ENCODE measurements at places on chromosomes 16 and 17.

GRCh38 chr17:6683730-6684459, 29.3 kb downstream of the SLC13A5 start:
- DNase-seq: no peak

DNA sequence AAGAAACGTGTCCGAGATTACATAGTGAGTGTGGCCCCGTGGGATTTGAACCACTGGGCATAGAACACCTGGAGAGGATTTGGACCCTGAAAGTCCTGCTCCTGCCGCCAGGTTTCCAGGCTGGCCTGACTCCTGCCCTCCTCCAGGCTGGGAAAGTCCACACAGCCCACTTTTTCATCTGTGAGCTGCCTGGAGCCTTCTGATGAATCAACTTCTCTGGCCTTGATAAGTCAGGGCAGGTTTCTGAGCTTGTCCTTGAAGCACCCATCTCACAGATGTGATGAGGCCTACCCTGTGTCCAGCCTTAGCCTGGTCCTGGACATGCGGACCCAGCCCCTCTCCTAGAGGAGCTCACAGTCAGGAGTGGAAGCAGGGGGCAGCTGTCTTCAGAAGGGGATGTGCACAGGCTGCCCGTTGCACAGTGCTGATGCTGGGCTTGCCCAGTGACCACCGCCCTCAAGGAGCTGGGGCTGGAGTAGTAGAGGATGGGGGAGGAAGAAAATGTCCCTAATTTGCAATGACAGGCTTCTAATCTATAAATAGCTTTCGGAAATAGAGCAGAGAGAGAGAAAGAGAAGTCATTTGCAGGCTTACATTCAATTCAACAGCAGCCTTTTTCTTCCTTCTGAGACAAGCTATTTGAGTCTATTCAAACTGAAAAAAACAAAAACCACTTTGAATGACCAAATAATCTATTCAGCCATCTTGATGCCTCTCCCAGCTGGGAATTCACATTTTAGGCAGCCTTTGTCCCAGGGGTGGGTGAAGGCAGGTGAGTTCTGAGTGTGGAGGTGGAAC, 73.5 kb upstream of the DNAJA2 start:
- DNase-seq: no peak

GRCh38 chr17:72705905-72706395, 386.5 kb downstream of the SLC39A11 start:
- DNase-seq: no peak

DNA sequence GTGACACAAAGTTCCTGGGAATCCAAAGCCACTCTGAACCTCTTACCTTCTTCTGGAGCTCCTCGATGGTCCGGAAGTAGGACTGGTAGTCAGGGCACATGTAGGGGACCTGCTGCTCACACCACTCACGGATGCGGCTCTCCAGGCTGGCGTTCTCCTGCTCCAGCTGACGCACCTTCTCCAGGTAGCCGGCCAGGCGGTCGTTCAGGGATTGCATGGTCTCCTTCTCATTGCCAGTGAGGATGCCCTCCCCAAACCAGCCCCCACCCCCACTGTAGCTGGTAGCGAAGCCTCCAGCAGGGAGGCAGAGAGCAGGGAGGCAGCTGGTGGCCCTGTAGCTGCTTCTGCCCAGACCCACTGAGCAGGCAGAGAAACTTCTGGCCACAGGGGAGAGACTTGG, 370 bp downstream of the KRT35 start:
- DNase-seq: no peak

DNA sequence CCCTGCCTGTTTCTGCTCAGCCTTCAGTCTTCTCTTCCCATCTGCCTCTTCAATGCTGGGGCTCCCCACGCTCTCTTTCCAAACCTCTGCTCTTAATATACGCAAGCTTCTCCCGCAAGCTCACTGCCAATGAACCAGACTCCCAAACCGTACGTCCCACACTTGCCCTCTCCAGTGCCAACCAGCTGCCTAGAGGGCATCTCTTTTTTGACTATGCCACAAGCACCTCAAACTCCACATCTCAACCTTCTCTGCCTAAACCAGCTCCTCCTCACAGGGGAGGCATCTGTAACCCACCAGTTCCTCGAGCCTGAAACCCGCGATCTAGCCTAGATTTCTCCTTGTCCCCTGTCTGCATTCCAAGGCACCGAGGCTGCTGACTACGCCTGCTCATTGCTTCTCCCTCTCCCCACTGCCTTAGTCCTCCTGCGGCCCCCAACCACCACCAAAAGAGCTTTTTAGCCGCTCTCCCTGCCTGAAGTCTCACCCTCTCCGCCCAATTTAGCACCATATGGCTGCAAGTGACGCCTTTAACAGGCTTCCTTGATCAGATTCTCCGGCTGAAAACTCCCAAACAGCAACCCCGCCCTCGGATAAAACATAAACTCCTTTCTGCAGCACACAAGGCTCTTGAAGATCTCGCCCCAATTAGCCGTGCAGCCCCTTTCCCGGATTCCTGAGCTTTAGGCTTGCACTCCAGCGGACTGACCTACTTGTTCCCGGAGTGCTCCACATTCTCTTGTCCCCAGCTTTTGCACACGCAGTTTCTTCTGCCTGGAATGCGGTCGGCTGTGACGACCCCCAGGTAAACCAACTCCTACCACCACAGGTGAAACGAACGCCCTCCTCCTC, 1.5 kb downstream of the GGA2 start:
- DNase-seq: no peak

DNA sequence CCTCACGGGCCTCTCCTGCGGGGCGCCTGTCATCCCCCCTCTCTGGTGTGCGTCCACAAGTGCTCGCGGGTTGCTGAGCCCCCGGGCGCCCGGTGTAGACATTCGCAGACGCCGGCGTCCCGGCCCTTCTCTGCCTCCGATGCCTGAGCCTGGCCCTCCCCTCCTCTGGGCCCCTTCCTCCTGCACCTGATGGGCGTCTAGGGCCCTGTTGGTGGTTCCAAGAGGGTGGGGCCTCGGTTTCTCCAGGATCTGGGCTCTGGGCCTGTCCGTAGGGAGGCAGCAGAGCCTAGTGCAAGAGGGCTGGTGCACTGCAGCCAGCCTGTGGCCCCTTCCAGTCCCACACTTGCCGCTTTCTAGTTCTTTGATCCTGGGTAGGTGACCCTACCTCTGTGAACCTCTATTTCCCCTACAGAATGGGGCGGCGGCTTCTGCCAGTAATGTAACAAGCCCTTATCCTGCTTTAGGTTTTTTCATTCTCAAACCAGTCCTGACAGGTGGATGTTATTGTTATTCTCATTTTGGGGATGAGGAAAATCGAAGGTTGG, 623 bp downstream of the E4F1 start:
- DNase-seq: no peak

GRCh38 chr17:66747578-66748275, 87.2 kb upstream of the CACNG5 start:
- DNase-seq: no peak

DNA sequence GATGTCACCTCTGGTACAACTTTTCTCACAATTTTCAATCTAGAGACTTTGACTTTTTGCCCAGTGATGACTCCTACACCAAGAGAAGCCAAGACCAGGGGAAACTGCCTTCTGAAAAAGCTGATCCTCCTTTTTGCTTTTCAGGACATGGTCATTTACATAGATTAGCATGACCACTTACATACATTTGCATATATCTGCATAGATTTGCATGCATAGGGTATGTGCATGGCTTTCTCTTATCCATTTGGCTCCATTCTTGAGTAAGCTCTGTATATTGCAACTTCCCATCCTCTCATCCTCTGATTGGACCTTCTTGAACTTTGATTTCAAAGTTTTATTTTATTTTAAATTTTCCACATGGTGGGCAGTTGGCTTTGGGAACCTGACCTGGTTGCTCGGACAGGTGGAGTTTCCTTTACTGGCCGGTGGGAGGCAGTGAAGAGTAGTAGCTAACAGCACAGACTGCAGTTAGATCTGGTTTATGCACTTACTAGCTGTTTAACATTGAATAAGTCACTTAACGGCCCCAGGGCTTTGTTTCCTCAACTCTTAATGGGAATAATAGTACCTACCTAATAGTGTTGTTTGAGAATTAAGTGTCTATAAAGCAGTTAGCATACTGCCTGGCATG, 92.9 kb downstream of the GPR139 start:
- no peak for DNase-seq

- no peak for DNase-seq
Observed at GRCh38 chr16:56909527-56909979, 22.4 kb upstream of the HERPUD1 start.

- DNase-seq: no peak
Observed at GRCh38 chr17:82779541-82779940, 27.7 kb downstream of the TBCD start.

- DNase-seq: peak; percentile 31
Observed at GRCh38 chr17:8120520-8121406, 2.4 kb upstream of the ALOXE3 start.

- no peak for DNase-seq
Observed at GRCh38 chr17:67518876-67519275, 141.8 kb downstream of the PITPNC1 start.

DNA sequence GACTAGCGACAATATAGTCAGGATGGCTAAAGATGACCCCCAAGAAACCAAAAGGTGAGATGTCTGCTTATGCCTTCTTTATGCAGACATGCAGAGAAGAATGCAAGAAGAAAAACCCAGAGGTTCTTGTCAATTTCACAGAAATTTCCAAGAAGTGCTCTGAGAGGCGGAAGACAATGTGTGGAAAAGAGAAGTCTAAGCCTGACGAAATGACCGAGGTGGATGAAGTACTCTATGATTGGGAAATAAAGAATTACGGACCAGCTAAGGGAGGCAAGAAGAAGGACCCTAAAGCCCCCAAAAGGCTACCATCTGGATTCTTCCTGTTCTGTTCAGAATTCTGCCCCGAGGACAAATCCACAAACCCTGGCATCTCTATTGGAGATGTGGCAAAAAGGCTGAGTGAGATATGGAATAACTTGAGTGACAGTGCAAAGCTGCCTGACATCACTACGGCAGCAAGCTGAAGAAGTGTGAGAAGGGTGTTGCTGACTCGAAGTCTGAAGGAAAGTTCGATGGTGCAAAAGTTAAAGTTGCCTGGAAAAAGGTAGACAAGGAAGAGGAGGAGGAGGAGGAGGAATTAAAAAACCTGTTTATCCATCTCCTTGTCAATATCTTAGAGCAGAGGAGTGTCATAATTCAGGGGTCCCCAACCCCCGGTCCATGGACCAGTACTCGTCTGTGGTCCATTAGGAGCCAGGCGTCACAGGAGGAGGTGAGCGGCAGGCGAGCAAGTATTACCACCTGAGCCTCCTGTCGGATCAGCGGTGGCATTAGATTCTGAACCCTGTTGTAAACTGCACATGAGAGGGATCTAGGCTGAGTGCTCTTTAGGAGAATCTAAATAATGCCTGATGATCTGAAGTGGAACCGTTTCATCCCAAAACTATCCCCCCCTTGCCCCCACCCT, 25.1 kb upstream of the ADGRG1 start:
- DNase-seq: no peak

GRCh38 chr16:78504401-78504851, 405.0 kb downstream of the WWOX start:
- no peak for DNase-seq

GRCh38 chr16:83137326-83137781, 510.6 kb downstream of the CDH13 start:
- no peak for DNase-seq

GRCh38 chr16:53773150-53773846, 69.3 kb downstream of the FTO start:
- peak; percentile 54 for DNase-seq

DNA sequence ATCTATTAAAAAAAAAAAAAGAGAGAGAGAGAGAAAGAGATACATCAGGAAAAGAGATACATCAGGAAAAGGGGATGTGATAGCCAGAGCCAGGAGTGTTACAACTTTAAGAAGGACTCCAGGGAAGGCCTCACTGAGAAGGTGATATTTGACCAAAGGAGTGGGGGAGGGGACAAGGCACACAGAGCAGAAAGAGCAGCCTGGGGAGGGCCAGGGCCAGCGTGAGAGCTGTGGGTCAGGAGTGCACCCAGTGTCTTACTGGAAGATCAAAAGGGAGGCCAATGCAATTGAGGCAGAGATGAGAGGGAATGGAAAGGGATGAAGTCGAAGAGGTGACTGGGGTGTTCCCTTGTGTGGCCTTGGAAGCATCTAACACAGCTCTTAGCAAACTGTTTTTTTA, 7.7 kb downstream of the ASPHD1 start:
- DNase-seq: no peak

GRCh38 chr16:1469693-1470201, 5.1 kb downstream of the CLCN7 start:
- no peak for DNase-seq

DNA sequence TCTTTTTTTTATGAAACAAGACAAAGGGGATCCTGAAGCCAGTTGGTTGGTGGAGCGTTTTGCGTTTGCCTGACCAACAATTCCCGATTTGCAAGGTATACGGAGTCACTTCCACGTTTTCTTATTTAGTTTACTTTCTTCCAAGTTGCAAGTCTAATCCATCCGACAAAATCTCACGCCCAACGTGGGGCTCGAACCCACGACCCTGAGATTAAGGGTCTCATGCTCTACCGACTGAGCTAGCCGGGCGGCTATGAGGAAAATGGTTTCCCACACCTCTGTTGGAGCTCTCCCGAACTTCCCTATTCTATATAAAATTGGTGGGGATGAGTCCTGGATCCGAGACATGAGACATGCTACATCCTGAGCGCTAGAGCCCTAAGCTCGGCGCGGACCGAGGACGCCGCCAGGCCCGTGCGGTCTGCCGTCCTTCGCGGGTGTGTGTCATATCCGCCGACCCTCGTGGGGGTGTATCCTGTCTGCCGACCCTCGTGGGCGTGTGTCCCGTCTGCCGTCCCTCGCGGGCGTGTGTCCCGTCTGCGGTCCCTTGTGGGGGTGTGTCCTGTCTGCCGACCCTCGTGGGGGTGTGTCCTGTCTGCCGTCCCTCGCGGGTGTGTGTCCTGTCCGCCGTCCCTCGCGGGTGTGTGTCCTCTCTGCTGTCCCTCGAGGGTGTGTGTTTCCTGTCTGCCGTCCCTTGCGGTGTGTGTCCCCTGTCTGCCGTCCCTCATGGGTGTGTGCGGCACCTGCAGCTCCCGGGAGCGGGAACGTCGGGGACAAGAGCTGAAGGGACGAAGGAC, 22.6 kb downstream of the ZNF213 start:
- DNase-seq: peak; percentile 77

- DNase-seq: no peak
Observed at GRCh38 chr16:85003076-85003475, 8.3 kb downstream of the ZDHHC7 start.

- peak; percentile 3 for DNase-seq
Observed at GRCh38 chr17:73710095-73710592, 65.9 kb upstream of the SDK2 start.

- no peak for DNase-seq
Observed at GRCh38 chr16:69013991-69014390, 91.5 kb upstream of the HAS3 start.

All from glomerular endothelial cell (primary cell).